ENCODE measurements at places on chromosomes 1 and 21.

DNA sequence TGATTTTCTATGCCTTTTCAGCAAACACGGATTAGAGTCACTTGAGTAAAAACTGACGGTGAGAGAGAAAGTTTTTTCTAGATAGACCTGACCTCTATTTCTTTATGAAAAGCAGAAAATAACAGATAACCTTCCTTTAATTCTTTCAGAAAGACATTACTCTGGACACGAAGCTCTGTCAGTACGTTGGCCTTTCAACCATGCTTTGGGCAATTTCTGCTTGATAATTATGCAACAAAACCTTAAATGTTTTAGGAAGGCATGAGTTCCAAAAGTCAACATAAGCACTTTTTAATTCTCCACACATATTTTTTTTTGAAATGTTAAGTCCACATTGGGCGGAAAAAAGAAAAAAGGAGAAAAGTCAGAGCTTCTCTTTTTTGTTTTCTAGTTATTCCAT, 137.8 kb downstream of the AKT3 start:
- no peak for DNase-seq

DNA sequence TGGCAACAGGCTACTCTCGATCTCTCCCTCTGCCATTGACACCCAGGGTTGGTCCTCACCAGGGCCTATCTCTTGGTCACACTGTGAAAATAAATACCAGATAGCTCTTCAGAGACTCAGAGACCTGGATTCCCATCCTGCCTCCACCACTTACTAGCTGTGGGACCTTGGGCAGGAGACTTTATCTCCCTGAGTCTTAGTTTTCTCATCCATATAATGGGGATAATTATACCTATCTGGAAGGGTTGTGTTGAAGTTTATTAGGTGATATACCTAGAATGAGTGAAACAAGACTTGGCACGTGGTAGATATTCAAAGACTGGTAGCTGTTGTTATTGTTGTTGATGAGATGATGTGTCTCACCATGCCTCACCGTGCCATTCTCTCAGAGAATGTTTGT, 7.4 kb downstream of the DMBX1 start:
- no peak for DNase-seq

DNA sequence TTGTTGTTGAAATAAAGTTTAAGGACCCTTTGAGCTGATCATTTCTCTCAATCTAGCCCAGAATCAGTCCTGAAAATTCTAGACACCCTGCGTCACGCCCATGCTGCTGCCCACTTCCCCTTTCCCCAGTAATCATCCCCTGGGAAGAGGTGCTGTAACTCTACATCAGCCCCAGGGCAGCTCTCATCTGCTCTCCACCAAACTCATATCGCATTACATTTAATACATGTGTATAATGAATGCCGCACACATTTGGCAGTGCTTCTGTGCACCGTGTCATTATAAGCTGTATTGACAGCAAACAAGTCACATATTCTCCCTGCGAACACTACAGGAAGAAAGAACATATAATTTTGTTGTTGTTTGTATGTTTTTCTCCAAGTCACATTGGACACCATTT, 539.7 kb upstream of the DAB1 start:
- DNase-seq = no peak

GRCh38 chr1:220956501-220957232, 77.4 kb downstream of the HLX start:
- no peak for DNase-seq

DNA sequence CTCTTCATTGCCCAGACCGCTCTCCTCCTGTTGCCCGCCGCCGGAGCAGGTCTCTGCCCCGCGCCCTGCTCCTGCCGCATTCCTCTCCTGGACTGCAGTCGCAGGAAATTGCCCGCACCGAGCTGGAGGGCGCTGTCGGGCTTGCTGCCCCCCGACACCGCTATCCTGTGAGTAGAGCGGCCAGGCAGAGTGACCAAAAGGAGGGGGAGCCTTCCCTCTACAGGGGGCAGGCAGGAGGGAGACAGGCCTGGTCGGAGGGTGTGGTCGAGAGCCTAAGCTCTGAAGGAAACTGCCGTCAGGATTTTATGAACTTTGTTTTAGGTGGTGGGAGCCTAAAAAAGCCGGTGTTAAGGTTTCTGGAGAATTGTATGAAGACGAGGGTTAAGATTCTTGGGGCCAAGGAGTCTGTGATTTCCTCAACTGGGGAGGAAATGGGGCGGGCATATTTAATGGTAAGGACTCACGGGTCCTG, 517 bp downstream of the LRIG2 start:
- DNase-seq = no peak

DNA sequence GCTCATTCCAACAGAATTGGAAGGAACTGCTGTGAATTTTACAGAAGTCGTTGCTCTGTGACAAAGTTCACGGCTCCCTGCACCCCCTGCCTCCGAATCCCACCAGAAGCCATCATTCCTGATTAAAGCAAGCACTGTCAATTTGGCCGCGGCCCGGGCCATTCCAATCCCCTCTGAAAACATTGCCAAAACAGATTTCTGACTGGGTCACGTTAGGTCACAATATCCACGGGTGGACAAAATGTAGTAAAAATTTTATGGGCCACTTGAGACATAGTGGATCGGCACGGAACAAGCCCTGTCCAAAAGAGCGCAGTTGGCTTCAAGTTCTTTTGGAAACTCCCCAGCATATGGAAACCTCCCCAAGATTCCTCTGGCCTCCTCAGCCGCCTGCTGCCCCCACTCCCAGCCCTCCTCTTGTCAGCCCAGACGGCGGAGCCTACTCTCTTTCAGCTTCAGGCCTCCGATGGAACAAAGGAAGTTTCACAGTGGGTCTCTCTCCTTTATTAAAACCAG, 67.2 kb upstream of the IFNAR2 start:
- DNase-seq = no peak

GRCh38 chr1:60213253-60213652, 139.7 kb upstream of the C1orf87 start:
- no peak for DNase-seq

- DNase-seq = no peak
Observed at GRCh38 chr21:45041984-45042663, 32.3 kb upstream of the ADARB1 start.

All from CD4-positive, alpha-beta T cell (primary cell).